HFFc6 (cell line): ENCODE measurements at places on chromosomes 16 and 17. TPM values are rescaled to one million over a fixed set of nuclear protein-coding genes. Genes with fewer than 3 reads are reported as not detected.

PIPOX gene
- total RNA-seq, result 0.17 to 0.69 TPM (median 0.34 TPM) in 3 replicates

GRCh38 chr16:85286066-85286831 lies 174.0 kb upstream of the CIBAR2 start:
- peak overlapping the region; percentile 70 for H3K4me3 ChIP-seq
- H3K4me1 ChIP-seq, result peaks cover 29% of the 10 kb centered on the region
- H3K27ac ChIP-seq, result peak overlapping the region; percentile 89
- peak; percentile 75 for DNase-seq

- H3K4me1 ChIP-seq, result no peaks in the 10 kb centered on the region; the same call in 1 of the 2 replicates
- H3K27me3 ChIP-seq, result no peaks in the 10 kb centered on the region
- no peak overlapping the region for H3K27ac ChIP-seq
- peaks cover 16% of the 10 kb centered on the region for H3K36me3 ChIP-seq
Measured at GRCh38 chr17:81263371-81264181, 24.5 kb downstream of the NDUFAF8 start.

MT4 gene
- not detected in 2 replicates for total RNA-seq

RFWD3 gene
- 27.2 to 45.4 TPM (median 38.5 TPM) in 3 replicates for total RNA-seq

DNA sequence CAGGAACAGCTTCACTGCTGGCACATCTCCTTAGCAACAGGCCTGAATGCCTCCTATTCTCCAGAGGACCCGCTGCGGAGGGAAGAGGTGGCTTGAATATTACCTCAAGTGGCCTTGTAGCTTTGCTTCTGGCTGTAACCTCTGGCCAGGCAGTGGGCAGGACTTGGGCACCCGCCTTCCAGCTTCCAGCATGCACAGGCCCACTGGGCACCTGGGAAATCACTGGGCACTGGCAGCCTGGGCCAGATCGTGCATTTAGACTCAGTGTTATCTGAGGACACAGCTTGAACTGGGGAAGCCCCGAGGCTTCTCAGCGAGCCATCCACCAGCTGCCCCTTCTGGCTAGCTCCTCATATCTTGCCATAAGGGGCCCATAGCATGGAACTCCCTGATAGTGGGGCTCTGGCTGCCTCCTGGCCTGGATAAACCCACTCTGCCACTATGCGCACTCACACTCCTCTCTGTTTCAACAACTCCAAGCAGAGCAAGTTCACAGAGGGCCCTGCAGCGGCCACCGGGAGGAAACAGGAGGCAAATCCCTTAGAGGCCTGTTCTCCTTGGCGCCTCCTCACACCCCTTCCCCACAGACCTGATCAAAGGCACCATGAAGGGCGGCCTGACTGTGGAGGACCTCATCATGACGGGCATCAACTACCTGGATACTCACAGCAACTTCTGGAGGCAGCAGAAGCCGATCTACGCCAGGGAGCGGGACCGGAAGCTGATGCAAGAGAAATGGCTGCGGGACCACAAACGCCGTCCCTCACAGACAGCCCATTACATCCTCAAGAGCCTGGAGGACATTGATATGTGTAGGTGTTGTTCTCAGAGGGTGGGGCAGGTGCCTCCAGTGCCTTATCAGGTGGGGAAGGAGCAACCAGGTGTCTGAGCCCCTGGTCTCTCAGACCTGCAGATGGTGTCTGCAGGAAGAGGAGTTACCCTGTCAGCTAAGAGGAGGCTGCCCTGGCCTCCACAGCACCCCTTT lies 7.8 kb downstream of the ODAD4 start:
- H3K27ac ChIP-seq, result no peak overlapping the region
- H3K4me3 ChIP-seq, result no peak overlapping the region
- peaks cover 6% of the 10 kb centered on the region for H3K27me3 ChIP-seq
- no peak for DNase-seq
- no peaks in the 10 kb centered on the region for H3K4me1 ChIP-seq

TMEM114 gene
- total RNA-seq, result not detected in 2 replicates

DNA sequence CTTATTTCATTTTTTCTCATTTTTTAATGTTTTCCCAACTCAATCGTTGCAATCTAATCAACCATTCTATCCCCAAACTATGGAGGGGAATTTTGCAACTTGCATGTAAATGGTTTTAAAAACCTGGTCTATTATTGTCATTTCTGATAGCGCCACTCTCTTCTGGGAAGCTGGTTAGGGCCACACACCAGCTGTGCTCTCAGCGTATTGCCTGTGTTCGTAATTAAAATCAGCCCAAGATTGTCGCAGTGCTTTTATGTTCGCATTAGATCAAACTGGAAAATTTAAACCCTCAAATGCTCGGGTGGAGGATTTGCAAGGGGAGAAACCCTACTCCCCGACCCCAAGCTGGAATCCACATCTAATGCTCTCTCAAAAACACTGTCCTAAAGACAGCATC lies 123.5 kb upstream of the CACNG5 start:
- H3K4me1 ChIP-seq, result peaks cover 12% of the 10 kb centered on the region
- H3K27me3 ChIP-seq, result peaks cover 8% of the 10 kb centered on the region
- no peak for DNase-seq

DNA sequence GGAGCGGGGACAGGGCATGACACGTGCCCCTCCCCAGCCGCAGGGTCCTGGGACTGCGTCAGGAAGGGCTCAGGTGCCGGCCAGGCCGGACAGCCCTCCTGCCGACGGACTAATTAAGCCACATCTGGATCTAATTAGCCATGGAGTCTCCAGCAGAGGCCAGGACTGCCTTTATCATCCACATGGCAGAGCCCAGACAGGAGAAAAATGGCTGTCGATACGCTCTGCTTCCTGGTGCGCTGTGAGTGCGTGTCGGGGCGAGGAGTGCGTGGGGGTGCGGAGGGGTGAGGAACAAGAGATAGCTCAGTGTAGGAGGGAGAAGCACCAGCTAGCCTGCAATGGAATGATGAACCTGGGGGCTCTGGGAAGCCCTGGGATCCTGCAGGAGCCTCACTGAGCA lies 218.8 kb downstream of the IRF8 start:
- H3K27ac ChIP-seq, result no peak overlapping the region
- H3K36me3 ChIP-seq, result no peaks in the 10 kb centered on the region
- peaks cover 11% of the 10 kb centered on the region for H3K4me1 ChIP-seq

PGS1 gene
- total RNA-seq, result 22.9 to 23.2 TPM (median 22.9 TPM) in 3 replicates
